Stimulated activated CD8-positive, alpha-beta memory T cell treated with anti-CD3 and anti-CD28 coated beads, Interleukin-4, amount 100 ng/mL, for 48 hours (primary cell): ENCODE measurements at places on chromosomes 2 and 18.
A peak's percentile ranks its signal among the peaks of the same experiment; 100 is the strongest.

- DNase-seq = no peak
Observed at GRCh38 chr2:172472446-172473033, 45.2 kb downstream of the ITGA6 start.

DNA sequence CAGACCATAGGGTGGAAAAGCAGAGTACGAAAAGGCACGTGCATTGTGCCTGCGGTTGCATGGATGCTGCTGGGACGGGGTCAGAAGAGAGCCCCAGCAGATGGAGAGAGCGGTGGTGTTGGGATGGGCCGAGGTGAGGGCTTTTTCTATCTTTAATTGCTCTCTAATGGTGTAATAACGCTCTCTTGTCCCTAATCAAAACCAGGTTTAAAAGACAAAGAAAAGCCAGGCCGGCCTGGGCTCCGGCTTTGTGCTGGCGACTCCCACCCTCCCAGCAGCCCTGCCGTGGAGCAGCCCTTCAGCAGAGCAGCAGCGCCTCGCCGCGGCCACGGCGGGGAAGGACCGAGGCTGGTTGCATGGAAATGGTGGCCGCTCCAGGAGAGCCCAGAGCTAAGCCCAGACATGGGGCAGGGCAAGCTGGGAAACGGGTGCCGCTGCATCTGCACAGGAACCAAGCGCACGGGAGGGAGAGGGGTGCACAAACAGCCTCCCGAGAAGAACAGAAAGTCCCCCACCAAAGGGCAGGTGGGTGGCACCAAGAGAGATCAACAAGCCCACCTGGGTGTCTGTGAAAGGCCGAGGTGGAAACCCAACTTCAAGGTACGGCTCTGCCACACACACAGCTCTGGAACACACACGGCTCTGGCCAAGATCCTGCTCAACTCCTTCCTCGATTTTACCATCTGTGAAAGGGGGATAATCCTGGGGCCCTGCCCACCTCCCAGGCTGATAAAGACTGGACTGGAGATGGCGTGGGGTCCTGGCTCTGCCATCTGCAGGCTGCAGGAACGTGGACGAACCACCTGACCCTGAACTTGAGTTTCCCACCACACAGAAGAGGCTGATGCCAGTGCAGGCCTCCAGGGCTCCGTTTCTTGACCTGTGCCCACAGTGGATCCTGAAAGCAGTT is 15.0 kb downstream of the HS1BP3 start:
- peak; percentile 76 for DNase-seq

- DNase-seq = no peak
Observed at GRCh38 chr2:226994775-226995174, 158.9 kb downstream of the RHBDD1 start.

GRCh38 chr2:62662554-62662953 is 43.0 kb upstream of the EHBP1 start:
- DNase-seq = no peak

GRCh38 chr2:75290600-75291150 is 91.4 kb upstream of the TACR1 start:
- no peak for DNase-seq

- DNase-seq = peak; percentile 73
Observed at GRCh38 chr2:134120733-134121630, 132.9 kb upstream of the MGAT5 start.

GRCh38 chr18:26487437-26487836 is 60.9 kb downstream of the KCTD1 start:
- peak; percentile 27 for DNase-seq

- no peak for DNase-seq
Observed at GRCh38 chr2:8840475-8841091, 3.2 kb upstream of the KIDINS220 start.

GRCh38 chr2:21836261-21836660 is 712.5 kb downstream of the TDRD15 start:
- no peak for DNase-seq

GRCh38 chr2:170026361-170026760 is 151.6 kb upstream of the MYO3B start:
- DNase-seq = no peak

GRCh38 chr2:186459009-186459408 is 27.1 kb upstream of the ZC3H15 start:
- DNase-seq = no peak

DNA sequence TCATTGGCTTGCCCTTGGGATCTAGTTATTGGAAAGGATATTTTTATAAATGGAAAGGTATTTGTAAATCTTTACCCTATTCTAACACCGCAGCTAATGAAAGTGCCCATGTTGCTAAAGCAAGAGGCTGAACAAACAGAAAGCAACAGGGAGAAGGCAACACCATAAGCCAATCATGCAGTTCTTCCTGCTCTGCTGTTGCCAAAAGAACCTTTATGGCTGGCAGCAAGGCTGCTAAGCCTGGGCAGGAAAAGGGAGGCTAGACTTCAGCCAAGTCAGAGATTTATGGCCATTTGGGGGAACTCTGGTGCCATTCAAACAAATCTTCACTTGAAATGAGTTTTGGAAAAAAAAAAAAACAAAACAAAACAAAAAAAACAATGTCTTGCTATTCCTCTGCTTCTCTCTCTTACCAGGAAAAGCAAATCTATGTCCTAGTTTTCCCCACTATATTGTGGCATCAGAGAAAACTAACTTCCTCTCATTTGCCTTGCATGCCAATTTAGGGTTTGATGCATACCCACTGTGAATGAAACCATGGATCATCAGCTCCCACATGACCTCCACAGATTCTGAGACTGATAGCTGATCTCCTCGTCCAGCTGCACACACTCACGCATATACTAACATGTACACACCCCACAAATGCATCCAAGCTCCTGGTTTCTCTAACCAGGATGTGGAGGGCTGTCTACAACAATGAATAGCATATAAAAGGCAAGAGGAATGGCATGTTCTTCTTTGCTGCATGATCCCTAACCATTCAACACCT is 179.3 kb downstream of the C1D start:
- no peak for DNase-seq

DNA sequence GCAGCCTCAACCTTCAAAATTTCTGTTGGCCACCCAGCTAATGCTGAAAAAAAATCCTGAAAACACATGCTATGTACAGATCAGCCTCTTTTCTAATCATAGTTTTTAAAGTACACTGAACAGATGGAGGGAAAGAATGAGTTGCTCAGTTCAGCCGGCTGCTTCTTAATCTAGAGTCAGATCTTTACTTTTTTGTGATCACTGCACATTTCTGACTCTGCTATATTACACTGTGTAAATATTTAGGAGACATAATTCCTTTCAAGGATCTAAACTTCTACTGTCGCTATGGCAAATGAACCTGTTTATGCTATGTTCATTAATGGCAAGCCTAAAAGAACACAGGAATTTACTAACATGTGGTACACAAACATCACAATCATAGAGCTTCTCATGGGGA is 114.2 kb downstream of the SRBD1 start:
- DNase-seq = no peak

- DNase-seq = no peak
Observed at GRCh38 chr18:71324356-71324755, 1035.5 kb downstream of the SOCS6 start.

- no peak for DNase-seq
Observed at GRCh38 chr2:141737492-141738255, 393.1 kb downstream of the LRP1B start.

- DNase-seq = peak; percentile 32
Observed at GRCh38 chr18:62396381-62396780, 71.3 kb downstream of the TNFRSF11A start.

- peak; percentile 31 for DNase-seq
Observed at GRCh38 chr18:48922801-48923730, 27.7 kb downstream of the SMAD7 start.

- DNase-seq = no peak
Observed at GRCh38 chr2:45709137-45709536, 57.7 kb downstream of the PRKCE start.

DNA sequence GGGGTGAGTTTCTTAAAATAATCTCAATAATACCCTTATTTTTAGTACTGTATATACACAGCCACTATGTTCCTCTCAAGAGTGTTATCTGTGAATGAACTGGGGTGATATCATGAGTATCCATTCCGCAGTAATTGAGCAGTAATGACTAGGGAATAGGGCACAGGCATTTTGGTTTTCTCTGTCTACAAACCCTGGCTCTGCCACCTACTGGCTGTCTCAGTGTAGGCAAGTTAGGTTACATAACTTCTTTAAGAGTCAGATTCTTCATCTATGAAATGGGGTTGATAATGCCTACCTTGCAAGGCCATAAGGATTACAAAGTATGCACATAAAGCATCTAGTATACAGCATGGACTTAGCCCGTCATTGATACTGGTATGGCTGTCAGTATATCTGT is 555.8 kb downstream of the NRXN1 start:
- no peak for DNase-seq

DNA sequence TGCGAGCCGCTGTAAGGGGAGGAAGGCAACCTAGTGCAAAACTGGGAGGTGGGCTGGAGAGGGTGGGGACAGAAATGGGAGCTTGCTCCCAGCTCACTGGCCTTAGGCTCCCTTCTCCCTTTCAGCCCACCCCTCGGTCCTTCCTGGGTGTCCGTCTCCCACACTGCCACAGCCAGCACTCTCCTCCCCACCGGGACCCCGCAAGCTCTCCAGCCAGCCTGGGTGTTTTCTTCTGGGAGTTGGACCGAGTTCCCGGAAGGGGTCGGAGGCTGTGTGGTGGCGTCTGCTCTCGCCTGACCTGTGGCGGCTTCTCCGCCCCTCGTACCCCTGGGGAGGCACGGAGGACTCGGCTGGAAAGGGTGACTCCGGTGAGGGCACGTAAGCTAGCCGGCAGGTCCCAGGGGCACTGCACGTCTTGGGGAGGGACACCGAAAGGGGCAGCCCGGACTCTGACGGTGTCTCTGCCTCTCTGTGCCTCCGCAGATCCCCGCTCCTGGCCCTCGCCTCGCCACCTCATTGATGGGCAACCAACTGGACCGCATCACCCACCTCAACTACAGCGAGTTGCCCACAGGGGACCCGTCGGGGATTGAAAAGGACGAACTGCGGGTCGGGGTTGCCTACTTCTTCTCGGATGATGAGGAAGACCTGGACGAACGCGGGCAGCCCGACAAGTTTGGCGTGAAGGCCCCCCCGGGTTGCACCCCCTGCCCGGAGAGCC is 1.1 kb downstream of the LRATD1 start:
- DNase-seq = no peak

- no peak for DNase-seq
Observed at GRCh38 chr18:12840382-12840781, 43.7 kb downstream of the PTPN2 start.

GRCh38 chr2:207397917-207398655 is 131.7 kb upstream of the CREB1 start:
- no peak for DNase-seq

- DNase-seq = no peak
Observed at GRCh38 chr2:241815477-241816430, 6.8 kb downstream of the NEU4 start.

DNA sequence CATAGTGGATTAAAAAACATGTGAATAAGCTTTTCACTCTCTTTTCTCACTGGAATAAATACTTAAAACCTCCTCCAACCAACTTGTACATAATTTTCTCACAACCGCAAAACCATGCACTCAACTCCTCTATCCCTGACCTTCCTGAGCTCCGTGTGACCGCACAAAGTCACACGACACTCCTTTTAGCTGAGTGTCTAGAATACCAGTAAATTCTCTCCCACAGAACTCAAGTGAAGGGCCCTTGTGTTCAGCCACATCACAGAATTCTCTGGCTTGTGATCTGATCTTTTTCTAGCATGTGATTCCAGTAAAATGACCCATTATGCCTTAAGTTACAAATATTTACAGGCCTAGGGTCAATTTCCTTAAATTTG is 91.2 kb upstream of the ARL4C start:
- DNase-seq = no peak

DNA sequence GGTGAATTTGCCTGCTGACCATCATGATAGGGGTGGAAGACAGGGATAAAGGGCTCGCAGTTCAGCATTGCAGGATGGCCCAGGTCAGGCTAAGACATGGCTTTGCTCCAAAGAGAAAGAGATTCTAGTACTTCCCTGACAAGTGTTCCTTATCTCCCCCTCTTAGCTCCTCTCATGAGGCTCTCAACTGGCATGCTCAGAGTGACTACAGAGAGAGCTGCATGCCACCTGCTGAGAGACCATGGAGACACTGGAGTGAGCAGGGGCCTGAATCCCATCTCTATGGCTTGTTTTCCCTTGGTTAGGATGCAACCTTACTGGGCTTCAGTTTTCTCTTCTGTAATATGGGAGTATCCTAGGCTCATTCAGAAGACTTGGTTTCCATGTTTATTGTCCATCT is 94.3 kb downstream of the ARHGAP15 start:
- no peak for DNase-seq

GRCh38 chr2:20667531-20668401 is 822 bp downstream of the GDF7 start:
- no peak for DNase-seq

- DNase-seq = no peak
Observed at GRCh38 chr2:69985688-69986087, 24.3 kb upstream of the ASPRV1 start.

DNA sequence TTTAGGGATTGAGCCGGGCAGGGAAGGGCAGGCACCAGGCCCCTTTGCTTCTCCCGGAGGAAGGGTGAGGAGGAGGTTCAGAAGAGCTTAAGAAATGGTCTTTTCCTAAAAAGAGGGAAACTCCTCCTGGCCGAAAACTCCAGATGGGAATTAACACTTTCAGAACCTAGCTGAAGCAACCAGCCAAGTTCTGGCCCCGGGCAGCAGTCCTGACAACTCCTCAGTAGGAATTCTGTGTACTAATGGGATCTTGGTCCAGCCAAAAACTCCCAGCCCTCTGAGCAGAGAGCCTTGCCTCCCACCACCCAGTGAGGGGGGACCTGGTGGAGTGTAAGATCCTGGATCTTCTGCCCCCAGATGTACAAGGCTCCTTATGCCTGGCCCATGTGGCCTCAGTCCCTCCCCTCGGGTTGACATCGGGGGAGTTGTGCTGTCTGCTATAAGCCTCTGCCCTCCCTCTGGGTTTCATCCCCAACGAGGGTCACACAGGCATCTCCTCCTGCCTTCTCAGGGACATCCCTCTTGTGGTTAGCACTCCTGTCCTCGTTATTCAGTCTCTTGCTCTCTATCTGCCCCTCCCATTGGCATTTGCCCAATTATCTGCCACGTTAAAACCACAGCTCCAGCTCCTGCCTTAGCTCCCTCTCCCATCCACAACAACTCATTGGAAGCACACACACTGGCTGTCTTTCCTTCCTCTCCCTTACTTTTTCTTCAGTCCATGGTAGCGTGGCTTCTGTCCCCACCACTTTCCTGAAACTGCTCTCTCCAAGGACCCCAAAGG is 184.6 kb downstream of the CYP26B1 start:
- DNase-seq = no peak

DNA sequence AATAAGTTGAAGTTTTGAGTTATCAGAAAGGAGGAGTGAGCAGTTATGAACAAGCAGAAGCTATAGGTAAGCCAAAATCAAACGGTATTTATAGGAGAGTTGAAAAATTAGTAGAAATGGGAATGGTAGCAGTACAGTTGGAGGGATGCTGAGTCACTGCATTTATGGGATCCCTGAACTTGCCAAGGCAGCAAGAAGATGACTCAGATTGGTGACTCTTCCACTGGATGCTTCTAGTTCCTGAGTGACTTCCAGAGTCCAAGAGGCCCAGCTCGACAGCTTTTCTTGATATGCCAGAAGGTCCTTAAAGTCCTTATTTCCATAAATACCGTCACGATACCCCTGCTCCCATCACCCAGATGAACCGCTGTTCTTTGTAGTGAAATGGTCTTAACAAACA is 31.1 kb upstream of the ACTR3 start:
- no peak for DNase-seq

- no peak for DNase-seq
Observed at GRCh38 chr2:194383401-194383800, 1273.6 kb upstream of the SLC39A10 start.

- peak; percentile 76 for DNase-seq
Observed at GRCh38 chr2:46943881-46944798, 28.5 kb upstream of the MCFD2 start.

- DNase-seq = no peak
Observed at GRCh38 chr18:61742565-61743429, 150.0 kb downstream of the RNF152 start.
